Left lobe of liver (tissue), 2 donors: ENCODE measurements at places on chromosomes 16 and 17. TPM values are rescaled to one million over a fixed set of nuclear protein-coding genes. Genes with fewer than 3 reads are reported as not detected.
A peak's percentile ranks its signal among the peaks of the same experiment; 100 is the strongest.

ENPP7 gene
- total RNA-seq = 2.9 TPM

BRICD5 gene
- 5.3 TPM for total RNA-seq

PRDM7 gene
- total RNA-seq = not detected

SP2 gene
- total RNA-seq = 5.4 TPM

TEX14 gene
- 0.05 TPM for total RNA-seq

KRT20 gene
- total RNA-seq = 0.40 TPM

GNGT2 gene
- 0.20 TPM for total RNA-seq

MFAP4 gene
- 2.8 TPM for total RNA-seq

PYY gene
- not detected for total RNA-seq

ALDOC gene
- total RNA-seq = 46.8 TPM

DPEP3 gene
- total RNA-seq = not detected

PKMYT1 gene
- total RNA-seq = 0.98 TPM

GRCh38 chr16:89993971-89994370 is 25.3 kb downstream of the DBNDD1 start:
- DNase-seq = no peak

DNA sequence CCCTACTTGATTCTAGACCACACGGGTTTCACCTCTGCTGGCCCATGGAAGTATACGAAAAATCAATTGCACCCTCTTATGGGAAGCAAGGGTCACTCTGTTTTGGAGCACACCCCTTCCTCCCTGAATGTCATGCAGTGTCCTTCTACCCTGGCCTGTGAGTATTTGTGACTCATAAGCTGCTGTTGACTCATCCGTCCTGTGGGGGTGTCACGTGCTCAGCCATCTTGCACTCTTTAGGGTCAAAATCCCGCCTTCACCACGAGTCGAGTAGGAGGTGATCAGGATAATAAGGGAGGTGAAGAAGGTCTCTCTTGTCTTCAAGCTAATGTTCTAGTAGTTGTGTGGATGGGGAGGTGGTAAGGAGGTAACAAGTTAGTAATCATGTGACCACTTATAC is 341.0 kb upstream of the EEF2KMT start:
- DNase-seq = no peak

DNA sequence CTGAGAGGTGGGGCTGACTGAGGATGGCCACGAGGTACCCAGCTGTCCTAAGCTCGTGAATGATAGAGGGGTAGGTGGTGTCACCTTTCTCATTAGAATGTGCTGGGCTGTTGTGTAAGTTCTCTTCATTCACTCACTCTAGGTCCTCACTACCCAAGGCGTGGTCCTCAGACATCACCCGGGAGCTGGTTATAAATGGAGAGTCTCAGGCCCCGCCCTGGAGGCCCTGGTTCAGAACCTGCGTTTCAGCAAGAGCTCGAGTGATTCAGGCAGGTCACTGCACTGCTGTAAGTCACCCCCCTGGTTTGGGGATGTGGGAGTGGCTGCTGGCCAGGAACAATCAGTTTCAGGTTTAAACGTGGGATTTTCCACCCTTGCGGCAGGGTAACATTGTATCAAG is 139.8 kb downstream of the FOXL1 start:
- no peak for DNase-seq

GRCh38 chr17:65853816-65854215 is 292.4 kb upstream of the AXIN2 start:
- no peak for DNase-seq

GRCh38 chr17:6474376-6474775 is 30.1 kb downstream of the PIMREG start:
- DNase-seq = no peak

- peak; percentile 94 for DNase-seq
Observed at GRCh38 chr17:18377437-18378204, at the start of gene EVPLL. TSS of gene EVPLL (plus strand) at chr17:18377778. CDS start at chr17:18380938, 3,160 bp downstream.

DNA sequence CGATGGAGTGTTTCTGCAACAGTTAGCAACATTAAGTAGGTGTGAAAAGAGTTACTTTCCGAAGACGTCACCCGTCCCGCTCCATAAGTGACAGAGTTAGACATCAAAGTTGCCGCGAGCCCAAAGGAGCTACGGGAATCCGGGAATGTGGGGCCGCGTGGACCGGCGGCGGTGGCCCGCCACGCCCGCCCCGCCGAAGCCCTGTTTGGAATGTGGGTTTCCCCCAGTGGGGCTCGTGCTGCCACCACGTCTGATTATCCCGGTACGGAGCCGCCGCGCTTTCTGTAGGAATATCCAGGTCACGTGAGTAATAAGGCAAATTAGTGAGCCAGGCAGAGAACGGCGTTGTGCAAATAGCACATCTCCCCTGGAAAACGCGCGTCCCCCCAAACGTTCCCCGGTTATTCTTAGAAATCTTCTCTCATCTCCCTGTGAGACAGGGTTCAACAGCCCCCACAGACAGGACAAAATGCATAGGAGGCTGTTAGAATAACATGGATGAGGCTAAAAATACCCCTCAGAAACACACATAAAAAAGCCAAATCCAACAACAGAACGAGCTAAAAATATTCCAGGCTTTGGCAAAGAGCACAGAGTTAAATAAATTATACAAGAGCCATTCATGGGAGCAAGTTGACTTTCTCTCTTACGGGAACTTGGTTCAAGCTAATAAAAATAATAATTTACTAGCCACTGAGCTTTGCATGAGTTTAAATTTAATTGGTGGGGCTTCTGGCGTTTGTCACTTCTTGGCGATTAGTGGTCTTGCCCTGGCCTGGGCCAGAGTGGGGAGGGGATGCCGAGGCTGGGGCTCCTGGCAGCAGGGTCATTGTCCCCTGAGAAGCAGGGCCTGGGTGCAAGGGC is 8.6 kb downstream of the BAHCC1 start:
- DNase-seq = no peak

GRCh38 chr17:14011036-14011692 is 58.1 kb upstream of the COX10 start:
- DNase-seq = peak; percentile 75

DNA sequence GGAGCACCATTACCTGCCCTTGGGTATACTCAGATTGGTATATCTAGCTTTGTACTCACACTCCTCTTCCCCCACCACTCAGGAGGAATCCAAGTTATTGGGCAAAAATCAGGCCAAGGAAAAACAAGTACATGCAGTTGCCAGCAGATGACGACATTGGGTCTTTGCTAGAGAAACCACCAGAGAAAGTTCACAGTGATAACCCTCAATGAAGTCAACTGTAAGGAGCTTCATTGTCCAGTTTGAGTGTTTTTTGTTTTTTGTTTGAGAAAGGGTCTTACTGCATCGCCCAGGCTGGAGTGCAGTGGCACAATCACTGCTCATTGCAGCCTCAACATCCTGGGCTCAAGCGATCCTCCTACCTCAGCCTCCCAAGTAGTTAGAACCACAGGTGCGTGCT is 34.6 kb upstream of the TOX3 start:
- DNase-seq = no peak

DNA sequence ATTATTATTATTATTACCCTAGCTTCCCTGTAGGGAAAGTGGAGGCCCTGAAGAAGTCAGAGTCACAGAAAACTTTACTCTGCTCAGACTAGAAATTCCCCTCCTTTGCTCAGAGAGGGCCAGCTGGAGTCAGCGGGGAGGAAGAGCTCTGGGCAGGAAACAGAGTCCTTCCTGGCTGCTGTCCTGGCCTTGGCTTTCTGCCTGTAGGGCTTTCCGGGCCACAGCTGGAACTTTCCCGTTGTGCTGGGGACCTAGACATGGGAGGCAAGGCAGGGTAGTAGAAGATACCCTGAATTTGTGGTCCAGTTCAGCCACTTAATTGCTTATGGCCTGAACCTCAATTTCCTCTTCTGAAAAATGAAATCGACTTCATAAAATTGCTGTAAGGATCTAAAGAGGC is 14.0 kb upstream of the CCL2 start:
- no peak for DNase-seq

DNA sequence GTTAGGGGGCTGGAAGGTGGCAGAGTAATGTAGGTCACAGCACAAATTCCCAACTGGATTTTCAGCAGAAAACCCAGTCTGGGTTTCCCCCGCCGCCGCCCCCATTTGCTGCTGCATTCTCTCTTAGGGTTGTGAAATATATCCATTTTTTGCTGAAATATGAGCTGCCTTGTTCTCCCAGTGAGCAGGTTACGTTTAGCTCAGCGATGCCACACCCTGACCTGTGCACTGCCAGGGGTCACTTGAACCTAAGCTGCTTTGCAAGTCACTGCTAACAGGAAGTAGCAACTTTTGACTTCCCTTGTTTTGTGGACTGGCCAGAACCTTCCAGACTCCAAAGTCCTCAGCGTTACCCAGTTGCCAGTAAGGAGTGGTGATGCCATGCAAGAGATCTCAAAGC is 274.1 kb downstream of the CPPED1 start:
- no peak for DNase-seq

DNA sequence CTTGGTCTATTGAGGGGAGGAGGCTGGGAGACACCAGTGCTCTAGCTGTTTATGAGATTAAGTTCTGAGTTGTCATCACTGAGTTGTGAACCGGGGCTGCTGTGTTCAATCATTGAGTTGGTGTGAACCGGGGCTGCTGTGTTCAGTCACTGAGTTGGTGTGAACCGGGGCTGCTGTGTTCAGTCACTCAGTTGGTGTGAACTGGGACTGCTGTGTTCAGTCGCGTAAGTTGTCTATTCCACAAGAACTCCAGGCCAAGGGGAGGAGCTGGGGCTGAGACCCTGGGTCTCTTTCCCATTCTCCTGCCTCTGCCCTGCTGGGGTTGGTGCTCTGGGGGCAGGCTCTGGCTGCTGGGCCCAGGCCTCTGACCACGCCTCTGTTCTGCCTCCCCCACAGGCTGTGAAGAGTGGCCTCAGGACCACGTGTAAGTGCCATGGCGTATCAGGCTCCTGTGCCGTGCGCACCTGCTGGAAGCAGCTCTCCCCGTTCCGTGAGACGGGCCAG is 24.5 kb downstream of the WNT9B start:
- no peak for DNase-seq

DNA sequence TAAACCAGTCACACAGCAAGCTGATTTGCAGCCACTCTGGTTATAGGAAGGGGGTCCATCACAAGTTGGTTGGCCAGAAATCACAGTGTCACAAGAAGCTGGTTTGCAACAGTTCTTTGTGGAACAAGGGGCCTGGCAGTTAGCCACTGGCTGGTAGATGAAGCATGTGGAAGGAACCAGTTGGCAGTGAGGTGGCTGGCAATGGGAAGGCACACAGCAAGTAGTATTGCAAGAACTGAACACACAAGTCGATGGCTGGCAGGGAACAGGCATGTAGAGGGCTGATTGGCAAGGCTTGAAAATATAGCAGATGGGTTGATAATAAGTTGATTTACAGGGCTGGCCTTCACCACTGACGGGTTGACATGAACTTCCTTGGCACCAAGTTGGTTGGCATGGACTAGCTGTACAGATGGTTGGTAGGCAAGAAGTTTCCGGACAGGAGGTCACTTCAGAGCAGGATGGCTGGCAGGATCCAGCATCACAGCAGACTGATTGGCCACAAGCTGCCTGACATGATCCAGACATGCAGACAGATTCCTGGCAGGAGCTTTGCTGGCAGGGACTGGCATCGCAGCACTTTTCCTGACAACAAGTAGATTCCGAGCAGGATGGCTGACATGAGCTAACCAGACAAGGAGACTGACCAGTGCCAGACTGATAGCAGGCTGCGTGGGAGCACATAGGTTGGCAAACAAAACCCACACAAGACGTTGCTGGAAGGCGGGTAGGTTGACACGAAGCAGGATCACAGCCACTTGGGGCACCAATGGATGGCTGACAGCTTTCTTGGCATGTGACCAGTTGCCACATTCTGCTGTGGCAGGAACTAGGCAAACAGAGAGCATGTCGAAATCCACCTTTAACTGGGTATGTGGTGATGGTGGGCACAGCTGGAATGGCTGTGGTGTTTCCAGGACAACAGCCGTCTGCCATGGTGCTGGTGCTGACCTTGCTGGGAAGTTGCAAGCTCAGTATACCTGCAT is at the start of gene KRTAP29-1:
TSS of gene KRTAP29-1 (minus strand) at position 936 of the 986 bp plus-strand sequence. CDS start at position 936, 0 bp downstream.
- DNase-seq = no peak

- DNase-seq = no peak
Observed at GRCh38 chr16:85514295-85514597, 98.9 kb upstream of the GSE1 start.

DNA sequence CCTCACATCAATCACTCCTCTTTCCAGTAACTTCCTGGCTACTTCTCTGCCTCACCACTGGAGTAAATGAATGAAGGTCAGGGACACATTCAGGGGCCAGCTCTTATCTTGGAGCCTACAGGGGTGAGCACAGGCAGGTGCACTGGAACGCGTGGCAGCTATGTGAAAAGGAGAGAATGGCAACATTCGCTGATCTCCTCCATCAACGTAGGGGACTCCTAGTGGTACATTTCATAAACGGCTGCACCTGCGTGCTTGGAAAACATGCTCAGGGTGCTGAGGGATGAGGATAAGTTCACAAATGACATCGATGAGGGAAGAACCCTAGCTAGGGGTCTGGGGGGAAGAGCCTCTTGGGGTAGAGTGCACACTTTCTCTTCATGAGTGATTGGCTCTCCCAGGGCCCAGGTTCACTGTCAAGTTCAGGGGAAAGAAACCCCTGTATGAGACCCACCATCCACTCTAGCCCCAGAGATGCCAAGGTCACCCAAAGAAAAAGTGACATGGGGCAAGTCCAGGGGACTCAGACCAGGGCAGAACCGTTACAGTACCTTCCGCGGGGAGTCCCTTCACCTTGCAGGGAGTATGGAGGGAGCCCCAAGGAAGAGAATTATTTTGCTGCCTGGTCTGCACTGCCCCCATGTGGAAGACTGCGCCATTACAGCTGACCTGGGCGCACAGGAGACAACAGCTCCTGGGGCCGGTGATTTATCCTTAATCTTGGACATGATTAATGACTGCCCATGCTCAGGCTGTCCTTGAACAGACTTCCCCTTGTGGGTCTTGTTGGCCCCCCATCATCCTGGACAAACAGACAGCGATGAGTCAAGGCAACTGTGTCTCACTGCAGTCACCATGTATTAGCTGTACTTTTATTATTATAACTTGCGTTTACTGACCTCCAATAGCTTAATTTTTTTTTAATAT is 30.1 kb downstream of the VAC14 start:
- DNase-seq = peak; percentile 70

DNA sequence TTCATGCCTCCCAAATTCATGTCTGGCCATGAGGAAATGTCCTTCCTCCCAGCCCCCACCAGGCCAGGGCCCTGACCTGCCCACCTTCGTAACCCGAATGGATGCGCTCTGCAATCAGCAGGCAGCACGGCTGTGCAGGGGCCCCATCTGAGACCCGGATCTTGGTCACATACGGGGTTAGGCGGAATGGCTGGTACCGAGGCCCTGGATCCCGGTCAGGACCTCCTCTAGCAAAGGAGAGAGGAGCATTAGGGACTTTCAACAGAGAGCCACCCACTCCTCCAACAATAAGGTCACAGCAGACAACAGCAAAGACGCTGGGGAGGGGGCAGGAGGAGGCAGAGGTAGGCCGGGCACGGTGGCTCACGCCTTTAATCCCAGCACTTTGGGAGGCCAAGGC is 3.6 kb downstream of the PER1 start:
- DNase-seq = no peak
